Upper lobe of right lung (tissue), 1 donor: ENCODE measurements at places on chromosomes 3 and 15. TPM values are rescaled to one million over a fixed set of nuclear protein-coding genes. Genes with fewer than 3 reads are reported as not detected.

DNA sequence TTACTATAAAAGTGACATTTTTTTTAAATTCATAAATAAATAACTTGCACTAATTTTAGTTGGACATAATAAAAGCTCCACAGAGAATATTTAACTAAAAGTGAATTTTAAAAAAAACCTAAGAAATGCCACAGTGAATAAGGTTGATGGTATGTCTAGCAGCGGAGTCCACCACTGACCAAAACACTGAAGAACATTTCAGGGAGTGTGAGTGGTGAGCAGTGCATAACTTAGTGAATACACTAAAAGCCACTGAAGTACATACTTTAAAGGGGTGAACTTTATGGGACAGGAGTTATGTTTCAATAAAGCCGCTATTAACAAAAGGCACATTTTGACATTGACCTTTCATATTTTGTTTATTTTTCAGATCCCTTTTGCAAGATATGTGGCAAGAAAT is 32.3 kb downstream of the SRP14 start:
- no peak for DNase-seq

GRCh38 chr3:169158379-169158778 is 505.1 kb downstream of the MECOM start:
- DNase-seq = no peak

DNA sequence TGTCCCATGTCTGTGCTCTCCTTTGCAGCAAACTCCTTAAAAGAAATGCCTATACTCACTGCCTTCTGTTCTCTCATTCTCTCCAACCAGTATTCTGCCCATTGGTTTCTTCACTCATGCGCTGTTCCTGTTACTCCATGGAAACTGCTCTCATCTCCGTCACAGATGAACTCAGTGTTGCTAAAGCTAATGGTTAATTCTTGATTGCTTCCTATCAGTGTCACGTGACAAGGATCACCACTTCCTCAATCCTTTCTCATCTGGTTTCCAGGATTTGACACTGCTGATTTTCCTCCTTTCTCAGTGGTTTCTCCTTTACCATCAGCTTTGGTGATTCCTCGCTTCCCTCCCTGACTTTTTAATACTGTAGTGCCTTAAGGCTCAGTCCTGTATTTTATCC is 2.6 kb downstream of the DPH3 start:
- DNase-seq = no peak

GRCh38 chr3:79056498-79056897 is 711.3 kb downstream of the ROBO1 start:
- no peak for DNase-seq

DNASE1L3 gene
- 125 TPM for total RNA-seq

RAB5A gene
- 71.7 TPM for total RNA-seq
